ENCODE measurements at places on chromosomes 4 and X.

GRCh38 chr4:133472244-133472643 is 323.1 kb downstream of the PCDH10 start:
- ATAC-seq = no peak

GRCh38 chrX:54540289-54540688 is 10.3 kb downstream of the GNL3L start:
- ATAC-seq = no peak

GRCh38 chr4:113116414-113117357 is 67.2 kb downstream of the ANK2 start:
- ATAC-seq = no peak

- peak; percentile 95 for ATAC-seq
Observed at GRCh38 chrX:116499780-116500179, 37.0 kb upstream of the CT83 start.

DNA sequence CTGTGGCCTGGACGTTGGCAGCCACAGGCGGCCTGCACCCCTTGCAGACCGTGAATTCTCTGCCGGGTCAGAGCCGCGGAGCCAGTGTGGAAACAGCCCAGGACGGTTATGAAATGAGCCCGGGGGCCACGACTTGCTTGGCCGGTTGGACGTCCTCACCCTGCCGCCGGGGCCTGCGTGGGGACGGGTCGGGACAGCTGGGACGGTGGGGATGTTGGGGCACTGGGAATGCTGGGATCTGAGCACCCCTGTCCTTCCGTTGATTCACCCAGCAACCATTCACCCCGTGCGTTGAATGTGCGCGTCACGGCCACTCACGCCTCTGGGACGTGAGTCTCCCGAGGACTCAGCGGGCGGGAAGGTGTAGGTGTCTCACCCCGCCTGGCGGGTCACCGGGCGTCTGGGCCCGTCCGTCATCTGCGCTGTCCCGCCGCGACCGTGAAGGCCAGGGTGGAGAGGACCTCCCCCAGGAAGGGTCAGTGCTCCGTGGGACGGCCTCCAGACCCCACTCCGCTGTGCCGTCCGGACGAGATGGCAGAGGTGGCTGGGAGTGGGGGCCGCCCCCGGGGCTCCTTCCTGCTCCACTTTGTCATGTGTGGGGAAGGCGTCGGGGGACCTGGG is 4.5 kb upstream of the PLCXD1 start:
- ATAC-seq = peak; percentile 91

GRCh38 chr4:54568184-54568583 is 89.6 kb upstream of the KIT start:
- peak; percentile 22 for ATAC-seq

DNA sequence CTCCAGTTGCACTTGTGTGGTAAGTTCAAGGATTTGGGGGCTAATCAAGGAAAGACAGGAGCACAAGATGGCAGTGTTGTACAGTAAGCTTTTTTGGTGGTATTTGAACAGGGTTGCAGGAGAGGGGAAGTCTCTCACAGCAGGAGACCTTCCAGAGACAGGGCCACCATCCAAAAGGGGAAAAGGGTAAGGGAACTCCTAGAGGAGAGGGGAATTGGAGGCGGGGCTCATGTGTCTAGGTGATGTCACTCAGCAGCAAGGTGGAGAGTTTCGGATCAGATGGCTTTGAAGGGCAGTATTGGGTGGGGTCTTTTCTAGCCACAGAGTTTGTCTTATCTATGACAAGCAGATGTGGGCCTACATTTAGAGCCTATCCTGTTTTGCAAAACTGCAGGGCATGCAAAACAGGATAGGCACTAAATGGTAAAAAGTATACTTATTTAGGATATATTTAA is 13.4 kb upstream of the RNF175 start:
- ATAC-seq = no peak

DNA sequence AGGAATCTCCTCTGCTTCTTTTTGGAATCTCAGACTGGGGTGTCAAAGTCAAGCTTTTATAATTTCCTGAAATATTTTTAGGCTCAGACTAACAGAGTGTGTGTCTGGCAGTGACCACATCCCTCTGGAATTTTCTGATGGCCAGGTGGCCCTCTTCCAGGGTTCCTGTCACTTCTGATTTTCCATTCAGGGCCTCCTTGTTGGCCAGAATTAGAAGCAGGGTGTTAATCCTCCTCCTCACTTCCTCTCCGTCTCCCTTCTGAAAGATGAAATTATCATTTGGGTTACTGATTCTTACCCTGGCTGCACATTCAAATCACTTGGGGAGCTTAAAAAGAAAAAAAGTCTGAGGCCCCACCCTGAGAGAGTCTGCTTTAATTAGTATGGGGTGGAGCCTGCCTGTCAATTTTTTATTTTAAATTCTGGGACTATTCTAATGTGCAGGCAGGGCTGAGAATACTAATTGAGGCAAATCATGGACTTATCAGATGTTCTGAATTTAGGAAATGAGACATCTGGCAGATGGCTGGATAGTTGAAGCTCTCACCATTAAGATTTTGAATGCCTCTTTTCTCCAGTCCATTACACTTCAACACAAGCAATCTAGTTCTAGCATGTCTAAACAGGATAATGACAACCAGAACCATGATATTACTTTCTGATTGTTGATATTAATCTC is 43.2 kb downstream of the HAND2 start:
- no peak for ATAC-seq

GRCh38 chr4:7172946-7173345 is 19.4 kb upstream of the SORCS2 start:
- no peak for ATAC-seq

DNA sequence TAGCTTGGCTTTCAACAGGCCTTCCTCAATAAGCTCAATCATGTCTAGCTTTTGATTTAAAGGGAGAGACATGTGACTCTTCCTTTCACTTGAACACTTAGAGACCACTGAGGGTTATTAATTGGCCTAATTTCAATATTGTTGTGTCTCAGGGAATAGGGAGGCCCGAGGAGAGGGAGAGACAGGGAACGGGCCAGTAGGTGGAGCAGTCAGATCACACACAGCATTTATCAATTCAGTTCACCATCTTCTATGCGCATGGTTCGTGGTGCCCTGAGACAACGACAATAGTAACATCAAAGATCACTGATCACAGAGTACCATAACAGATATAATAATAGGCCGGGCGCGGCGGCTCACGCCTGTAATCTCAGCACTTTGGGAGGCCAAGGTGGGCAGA is 17.8 kb downstream of the ZNF81 start:
- ATAC-seq = no peak

- peak; percentile 88 for ATAC-seq
Observed at GRCh38 chrX:37349221-37350033, at the start of gene PRRG1. Gene PRRG1 (plus strand): TSS chrX:37349364. CDS start chrX:37406250, 56,886 bp downstream.

Data from esophagus mucosa (tissue), 1 donor.